ENCODE measurements at places on chromosomes 7 and 10.

- DNase-seq: no peak
Observed at GRCh38 chr7:144144426-144144825, 21.4 kb downstream of the OR2A14 start.

DNA sequence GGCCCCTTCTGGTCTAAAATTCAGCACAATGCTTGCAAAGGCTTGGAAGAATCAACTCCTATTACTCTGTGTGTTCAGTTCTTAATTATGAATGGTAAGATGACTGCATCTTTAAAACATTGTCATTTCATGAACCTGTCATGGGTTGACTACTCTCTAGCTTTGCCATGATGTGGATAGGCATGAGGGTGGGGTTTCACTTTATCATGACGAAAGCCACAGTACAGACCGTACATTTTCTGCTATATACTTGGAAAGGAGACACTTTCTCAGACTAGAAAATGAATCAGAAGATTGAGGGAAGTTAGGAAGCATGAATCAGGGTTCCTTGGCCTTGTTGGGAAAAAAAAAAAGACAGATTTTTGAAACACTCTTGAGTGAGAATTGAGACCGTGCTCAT lies 19.7 kb upstream of the MSRB2 start:
- no peak for DNase-seq

DNA sequence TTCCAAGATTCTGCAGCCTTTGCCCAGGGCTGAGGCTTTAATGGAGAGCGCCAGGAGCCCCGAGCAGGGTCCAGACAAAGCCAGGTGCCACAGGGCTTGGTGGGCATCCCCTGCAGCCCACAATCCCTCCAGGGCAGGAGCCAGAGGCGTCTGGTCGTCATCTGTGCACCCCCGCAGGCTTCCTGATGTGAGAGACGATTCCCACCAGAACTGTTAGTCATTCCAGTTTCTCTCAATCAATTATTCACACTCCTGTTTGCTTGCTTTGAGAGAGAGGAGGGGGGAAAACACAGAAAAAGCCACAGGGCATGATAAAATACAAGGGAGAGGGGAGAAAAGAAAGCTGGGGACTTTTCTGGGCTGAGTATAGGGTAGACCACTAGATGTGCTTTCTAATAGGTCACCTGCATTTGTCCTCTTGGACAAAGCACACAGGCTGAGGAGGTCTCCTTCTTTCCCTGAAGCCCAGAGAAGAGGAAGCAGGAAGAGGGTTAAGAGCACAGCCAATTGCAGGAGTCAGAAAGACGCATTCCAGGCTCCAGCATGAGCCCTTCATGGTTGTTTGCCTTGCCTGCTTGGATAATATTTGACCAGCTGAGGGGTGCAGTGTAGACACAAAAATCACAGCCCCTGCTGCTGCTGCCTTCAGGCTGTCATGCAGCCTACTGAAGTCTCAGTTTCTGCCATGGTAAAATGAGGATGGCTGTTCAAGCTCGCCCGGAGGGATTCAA lies 194.4 kb downstream of the PLXNA4 start:
- DNase-seq: no peak

DNA sequence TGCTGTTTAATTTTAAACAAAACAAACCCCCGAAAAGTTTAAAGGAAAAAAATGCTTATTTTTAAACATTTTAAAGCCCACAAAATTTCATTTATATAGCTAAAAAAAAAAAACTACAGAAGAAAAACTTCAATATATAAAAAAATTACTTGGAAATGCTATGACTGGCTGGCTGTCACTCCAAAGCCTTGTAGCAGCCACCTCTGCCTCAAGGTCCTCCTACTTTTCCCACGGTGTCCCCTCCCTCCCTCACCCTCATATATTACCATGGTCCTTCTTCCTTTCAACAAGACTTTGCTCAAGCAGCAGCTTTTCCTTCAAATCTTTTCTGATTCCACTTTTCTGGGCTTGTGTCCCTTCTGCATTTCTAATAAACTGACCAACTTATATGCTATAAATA lies 122.0 kb downstream of the TPK1 start:
- DNase-seq: peak; percentile 33

DNA sequence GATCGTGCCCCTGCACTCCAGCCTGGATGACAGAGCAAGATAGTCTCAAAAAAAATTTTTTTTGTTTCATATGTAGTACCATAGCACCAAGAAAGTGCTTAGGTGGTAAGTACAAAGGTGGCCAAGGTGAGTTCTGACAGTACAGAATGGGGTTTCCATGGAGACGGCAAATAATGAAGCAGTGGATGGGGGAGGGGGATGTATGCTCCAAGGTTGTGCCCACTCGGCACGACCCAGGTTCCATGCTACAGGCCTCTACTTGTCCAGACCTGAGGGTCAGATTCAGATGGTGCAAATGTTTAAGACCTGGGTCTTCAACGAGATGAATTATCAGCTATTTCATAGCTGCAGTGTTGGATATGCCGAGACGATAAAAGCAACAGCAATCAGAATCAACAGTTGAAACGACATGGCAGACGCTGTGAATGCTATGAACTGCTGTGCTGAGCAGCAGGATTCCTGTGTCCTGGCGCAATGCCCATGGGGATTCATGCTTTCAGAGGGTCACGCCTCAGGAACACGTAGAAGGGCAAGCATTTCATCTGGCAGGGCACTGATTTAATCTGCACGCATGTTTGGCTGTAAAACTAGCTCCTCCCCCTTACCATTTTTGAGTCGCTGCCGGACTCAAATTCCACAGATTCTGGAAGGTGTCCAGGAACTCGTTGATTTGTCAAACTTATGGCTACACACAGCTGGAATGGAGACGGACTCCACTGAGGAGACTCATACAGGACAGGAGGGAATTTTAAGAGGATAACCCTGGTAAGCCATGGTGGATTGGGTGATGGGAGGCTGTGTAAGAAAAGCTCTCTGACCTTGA lies 256.5 kb downstream of the FRMD4A start:
- peak; percentile 99 for DNase-seq

GRCh38 chr10:131578472-131578970 lies 267.0 kb upstream of the TCERG1L start:
- DNase-seq: no peak

DNA sequence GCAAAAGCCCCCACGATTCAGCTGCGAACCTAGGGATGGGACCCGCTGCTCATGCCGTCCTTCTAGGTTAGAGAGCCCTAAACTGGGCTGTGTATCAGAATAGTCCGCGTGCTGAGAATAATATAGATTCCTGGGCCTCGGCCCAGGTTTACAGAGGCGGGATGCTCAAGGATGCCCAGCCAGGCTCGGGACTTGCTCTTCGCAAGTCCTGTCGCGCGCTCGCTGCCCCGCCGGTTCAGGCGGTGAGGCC lies 266 bp upstream of the STMP1 start:
- DNase-seq: no peak

DNA sequence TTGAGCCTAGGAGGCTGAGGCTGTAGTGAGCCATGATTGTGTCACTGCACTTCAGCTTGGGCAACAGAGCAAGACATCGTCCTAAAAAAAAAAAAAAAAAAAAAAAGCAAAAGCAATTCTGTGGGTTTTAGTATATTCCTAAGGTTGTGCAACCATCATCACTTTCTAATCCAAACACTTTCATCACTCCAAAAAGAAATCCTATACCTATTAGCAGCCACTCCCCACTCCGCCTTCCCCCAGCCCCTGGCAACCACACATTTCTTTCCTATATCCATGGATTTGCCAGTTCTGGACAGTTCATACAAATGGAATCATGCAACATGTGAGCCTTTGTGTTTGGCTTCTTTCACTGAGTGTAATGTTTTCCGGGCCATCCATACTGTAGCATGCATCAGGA lies 20.4 kb downstream of the ZAN start:
- DNase-seq: no peak

- no peak for DNase-seq
Observed at GRCh38 chr7:6647080-6647479, 10.0 kb downstream of the ZNF316 start.

- DNase-seq: no peak
Observed at GRCh38 chr10:70594161-70594560, 8.4 kb downstream of the PRF1 start.

DNA sequence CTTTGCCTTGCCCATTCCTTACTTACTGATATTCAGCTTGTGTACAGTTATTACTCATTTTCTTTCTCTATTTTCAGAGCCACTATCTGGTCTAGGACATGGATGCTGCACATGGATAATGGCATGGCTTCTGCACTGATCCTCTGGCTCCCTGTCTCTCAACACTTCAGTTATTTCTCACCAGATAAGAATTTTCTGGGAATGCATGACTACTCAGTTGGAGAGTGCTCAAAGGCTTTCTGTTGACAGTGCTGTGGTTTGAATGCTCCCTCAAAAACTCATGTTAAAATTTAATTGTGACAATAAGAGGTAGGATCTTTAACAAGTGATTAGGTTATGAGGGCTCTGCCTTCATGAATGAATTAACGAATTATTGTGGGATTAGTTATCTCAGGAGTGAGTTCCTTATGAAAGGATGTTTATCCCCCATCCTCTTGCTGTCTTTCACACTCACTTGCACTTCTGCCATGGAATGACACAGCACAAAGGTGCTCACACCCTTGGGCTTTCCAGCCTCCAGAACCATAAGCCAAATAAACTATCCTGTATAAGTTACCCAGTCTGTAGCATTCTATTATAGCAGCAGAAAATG lies 16.1 kb upstream of the PIK3CG start:
- DNase-seq: no peak

- DNase-seq: no peak
Observed at GRCh38 chr10:123549761-123550454, 116.2 kb upstream of the GPR26 start.

GRCh38 chr7:3345699-3346481 lies 44.8 kb downstream of the SDK1 start:
- no peak for DNase-seq

GRCh38 chr7:158957921-158958491 lies 101.6 kb downstream of the DYNC2I1 start:
- no peak for DNase-seq

- no peak for DNase-seq
Observed at GRCh38 chr10:23016636-23017035, 78.7 kb upstream of the MSRB2 start.

DNA sequence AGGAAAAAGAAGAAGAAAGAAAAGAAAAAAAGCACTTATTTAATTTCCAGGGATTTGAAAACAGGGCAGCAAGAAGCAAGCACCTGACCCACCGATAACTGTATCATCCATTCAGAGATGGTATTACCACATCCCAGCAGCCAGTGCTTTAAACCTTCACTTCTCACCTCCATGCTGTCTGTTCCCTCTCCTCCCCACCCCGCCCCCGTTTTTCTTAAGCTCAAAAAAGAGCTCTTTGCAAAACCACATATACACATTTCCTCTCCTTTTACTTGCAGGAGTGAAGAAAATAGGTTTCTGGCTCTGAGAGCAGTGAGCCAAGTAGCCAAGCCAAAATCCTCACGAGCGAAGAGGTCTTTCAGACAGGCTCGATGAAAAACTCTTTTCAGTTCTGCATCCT lies 2.2 kb downstream of the STOX1 start:
- no peak for DNase-seq

DNA sequence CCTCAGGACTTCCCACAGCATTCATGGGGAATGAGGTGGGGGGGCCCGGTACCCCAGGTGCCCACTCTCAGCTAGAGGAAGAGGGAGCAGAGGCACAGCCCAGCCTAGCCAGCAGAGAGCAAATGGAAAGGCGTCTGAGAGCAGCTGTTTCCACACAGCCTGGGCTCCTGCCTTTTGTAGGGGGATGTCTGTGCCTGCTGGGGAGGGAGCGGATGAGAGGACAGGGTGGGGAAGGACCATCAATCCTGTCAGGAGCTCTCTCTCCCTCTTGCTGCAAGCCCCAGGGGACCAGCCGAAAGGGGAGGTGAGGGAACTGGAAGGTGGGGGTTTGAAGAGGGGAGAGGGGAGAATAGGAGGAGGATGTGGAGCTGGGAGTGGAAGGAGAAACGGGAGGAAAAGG lies at the start of gene PKD2L1:
Gene PKD2L1, minus strand, starts transcription at position 150 of the 400 bp plus-strand sequence. Its CDS starts 125 bp downstream, at position 25.
- no peak for DNase-seq

DNA sequence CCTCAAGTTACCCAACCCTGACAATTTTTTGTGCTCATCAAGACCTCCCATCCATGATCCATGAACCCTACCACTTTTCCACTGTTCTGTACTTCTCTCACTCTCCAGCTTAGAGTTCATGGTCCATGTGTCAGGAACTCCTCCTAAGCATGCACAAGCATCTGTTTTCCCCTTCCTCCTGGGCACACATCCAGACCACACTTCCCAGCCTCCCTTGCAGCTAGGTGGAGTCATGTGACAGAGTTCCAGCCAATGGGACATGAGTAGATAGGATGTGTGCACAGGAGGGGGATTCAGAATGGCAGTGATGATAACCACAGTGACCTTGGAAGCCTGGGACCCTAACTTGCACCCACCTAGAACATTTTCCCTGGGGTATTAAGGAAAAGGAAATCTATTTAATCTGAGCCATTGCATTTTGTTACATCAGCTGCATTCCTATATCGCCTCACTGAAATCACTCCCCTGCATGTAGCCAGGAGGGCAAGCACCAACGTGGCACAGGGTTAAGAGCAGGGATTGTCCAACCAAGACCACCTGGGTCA lies 9.6 kb upstream of the FRMPD2 start:
- DNase-seq: no peak

- peak; percentile 5 for DNase-seq
Observed at GRCh38 chr7:15580604-15581351, 19.0 kb upstream of the AGMO start.

DNA sequence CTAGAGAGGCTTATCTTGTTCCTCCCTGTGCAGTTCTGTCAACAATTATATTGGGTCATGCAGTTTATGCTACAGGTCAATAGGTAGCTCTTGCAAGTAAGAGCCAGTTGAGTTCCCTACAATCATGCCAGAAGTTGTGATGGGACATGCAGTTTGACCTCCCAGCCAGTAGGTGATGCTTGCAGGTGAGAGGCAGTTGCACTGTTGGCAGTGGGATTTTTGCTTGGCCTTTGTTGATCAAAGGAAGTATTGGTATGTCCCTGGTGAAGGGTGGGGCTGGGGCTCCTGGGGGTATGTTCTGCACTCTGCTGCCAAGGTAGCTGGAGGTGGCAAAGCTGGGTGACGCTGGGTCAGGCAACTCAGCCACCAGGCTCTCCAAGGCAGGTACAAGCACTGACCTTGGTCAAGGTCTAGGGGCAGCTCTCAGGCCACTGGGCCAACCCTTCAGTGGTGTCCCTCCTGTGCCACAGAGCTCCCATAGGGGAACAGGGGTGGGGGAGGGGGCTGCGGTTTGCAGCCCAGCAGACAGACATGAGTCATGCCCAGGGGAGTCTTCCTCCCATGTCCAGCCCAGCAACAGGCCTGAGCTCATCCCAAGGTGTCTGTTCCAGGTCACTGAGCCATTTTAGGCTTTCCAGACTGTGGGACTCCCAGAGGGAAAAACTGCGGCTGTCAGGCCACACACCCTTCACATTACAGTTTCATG lies 43.3 kb downstream of the MEOX2 start:
- DNase-seq: no peak

Measured in lung microvascular endothelial cell (primary cell).